ENCODE measurements at places on chromosomes 16 and 17.

DNA sequence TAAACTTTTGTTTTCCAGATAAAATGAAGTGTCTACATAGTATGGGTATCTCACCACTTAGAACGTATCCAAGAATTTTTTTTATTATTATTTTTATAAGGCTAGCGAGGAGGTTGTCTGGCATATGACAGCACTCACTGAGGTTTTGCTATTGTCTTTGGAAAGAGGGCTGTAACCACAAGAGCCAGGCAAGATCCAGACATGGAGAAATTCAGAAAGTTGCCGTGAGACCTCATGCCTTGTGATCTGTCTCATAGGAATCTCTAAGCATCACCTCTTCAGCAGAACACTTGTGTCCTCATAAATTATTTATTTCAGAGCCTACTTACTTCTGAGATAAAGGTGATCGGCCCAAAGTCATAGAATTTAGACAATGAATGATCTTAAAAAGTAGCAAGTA is 410.8 kb downstream of the CDH11 start:
- DNase-seq, result no peak

GRCh38 chr16:4574919-4575705 is 19.0 kb downstream of the C16orf96 start:
- DNase-seq, result no peak

DNA sequence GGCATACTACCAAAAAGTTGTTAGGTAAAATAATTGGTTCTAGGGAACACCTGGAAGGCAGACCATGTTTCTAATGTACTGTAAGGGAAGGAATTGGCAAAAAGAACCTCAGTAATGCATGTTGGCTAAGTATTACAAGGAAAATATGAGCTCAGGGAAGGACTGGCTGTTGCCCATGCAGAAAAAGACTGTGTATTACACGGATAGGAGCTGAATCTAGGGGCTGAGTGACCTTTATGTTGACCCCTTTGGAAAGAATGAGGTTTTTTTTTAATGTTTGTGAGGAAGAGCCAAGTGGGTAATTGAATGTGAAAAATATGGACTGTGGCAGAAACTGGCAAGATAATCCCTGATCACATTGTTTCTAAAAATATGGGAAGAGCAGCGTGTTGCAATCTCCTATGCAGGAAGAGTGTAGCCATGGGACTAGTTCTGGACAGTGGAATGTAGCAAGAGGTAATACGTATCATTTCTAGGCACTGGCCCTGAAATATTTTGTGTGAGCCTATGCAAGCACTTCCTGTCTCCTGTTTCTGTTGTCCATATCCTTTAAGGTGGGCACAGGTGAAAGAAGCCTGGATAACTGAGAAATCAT is 95.1 kb upstream of the CNTNAP4 start:
- no peak for DNase-seq

- no peak for DNase-seq
These were observed 1151.9 kb upstream of the GOT2 start for GRCh38 chr16:59886021-59886420.

DNA sequence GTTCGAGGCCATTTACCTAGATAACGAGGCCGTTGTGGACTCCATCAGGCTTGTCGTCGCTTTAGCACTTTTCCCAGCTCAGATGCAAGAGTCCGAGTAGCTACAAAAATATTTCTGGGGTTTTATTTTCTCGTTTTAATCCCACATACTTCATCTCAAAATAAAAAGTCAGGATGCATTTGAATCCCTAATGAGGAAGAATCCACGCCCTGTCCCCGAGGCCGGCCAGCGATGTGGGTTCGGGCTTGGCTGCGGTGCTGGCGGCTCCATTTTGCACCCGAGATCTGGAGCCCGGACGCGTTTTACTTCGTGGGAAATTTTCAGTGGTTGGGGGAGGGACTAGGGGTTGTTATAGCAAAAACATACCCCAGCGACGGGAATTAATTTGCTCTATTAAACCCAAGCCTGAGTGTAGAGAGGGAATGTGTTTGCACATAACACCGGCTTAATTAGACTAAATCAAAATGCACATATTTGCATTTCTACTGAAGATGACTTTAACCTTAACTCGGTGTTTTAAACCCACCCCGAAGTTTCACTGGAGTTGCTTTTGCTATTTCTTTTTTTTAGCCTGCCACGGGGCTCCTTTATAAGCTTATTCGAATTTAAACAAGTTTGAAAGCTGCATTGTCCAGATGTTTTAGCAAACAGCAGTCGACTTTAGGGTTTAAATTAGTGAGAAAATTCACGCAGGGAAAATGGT is 4.8 kb downstream of the IRX5 start:
- no peak for DNase-seq

GRCh38 chr16:10988164-10988803 is 43.9 kb downstream of the CLEC16A start:
- no peak for DNase-seq

DNA sequence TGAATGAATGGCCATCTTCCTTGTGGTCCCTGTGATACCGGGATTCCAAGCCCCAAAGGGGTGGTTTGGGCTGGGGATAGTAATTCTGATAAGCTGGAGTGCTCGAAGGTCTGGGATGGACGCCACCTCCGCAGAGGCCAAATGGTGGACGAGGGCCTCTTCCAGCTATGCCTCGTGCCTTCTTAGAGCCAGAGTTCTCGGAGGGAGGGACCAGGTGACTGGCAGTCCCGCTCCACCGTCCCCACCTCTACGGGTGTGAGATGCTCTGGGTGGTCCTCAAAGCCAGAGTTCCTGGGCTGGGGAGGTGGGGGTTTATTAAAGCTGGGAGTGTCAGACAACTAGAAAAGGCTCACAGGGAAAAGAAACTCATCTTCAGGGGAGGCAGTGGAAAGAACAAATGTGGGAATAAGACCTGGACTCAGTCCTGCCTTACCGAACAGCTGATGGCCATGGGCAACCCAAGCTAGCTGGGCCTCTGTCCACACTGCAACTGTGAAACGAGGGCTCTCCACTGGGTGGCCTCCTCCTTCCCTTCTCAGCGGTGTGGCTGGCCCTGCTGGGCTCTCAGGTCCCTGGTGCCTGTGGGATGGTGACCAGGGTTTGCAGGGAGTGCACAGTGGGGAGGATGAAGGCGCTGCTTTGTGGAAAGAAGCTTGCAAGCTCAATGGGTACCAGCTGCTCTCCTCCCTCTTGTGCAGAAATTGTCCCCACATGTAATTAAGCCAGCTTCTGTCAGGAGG is 75.2 kb downstream of the N4BP1 start:
- DNase-seq, result no peak

DNA sequence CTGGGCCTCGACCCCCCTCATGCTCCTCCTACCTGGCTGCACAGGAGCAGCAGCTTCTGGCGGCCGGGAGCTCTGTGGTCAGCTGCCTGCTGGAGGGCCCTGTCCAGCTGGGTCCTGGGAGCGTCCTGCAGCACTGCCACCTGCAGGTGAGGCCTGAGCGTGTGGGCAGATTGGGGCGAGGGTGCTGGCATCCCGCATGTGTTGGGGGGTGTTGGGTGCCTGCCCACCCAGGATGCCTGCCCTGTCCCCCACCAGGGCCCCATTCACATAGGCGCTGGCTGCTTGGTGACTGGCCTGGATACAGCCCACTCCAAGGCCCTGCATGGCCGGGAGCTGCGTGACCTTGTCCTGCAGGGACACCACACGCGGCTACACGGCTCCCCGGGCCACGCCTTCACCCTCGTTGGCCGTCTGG is 16.5 kb downstream of the FCSK start:
- peak; percentile 70 for DNase-seq

GRCh38 chr17:57782647-57783337 is 37.7 kb upstream of the CCDC182 start:
- DNase-seq, result no peak

- no peak for DNase-seq
These were observed 377.8 kb downstream of the SOX9 start for GRCh38 chr17:72498364-72499210.

DNA sequence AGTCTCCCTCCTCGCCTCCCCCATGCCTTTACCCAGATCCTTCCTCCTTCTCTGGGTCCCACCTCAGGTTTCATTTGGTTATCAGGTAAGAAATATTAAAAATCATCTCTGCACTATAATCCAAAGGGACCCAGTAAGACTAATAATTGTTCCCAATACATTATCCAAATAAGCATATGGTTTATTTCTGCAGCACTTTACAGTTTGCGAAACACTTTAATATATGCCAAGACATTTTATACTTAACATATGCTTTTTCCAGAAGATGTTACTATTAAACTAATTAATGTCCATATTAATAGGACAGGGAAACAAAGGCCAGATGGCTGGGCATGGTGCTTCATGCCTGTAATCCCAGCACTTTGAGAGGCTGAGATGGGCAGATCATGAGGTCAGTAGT is 33.3 kb downstream of the CD300LF start:
- DNase-seq, result no peak

DNA sequence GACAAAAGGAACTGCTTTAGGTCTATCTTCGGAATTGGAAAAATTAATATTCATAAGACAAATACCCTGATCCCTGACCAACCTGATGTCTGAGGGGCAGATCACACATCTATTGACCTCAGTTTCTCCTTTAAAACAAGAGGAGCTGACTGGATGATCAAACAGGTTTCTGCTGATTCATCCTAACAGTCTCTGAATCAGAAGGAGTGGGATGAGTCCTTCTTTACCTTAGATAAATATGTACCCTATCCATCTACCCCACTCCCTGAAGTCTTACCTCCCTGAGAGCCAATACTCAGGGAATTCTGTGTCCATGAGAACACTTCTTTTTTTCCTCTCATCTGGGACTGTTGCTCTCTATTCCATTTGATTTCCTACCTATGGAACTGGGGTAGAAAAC is 80.3 kb upstream of the CRHR1 start:
- no peak for DNase-seq

DNA sequence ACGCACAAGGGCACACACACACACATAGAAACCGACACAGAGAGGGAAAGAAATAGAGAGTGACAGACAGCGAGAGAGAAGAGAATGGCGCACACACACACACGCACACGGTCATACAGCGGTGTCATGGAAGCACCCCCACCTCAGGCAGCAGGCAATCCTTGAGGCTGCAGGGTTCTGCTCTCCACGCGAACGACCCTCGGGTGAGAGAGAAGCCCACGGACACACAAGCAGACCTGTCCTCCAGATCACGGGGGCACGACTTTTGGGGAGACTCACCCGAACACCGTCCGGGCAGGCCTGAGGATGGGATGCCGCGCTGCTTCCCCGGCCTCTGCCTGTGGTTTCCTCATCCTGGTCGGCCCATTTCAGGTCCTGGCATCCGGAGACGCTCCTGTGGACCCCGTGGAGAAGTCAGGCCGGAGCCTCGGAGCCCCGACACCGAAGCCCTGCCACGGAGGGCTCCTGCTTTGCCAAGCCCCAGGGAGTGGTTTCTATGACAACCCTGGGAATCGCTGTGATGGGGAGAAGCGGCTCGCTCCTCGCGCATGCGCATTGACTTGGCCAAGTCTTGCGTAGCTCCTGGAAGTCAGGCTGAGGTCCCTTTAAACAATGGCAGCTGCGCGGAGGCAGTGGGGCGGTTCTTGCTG is 118.2 kb upstream of the KCNJ18 start:
- no peak for DNase-seq

DNA sequence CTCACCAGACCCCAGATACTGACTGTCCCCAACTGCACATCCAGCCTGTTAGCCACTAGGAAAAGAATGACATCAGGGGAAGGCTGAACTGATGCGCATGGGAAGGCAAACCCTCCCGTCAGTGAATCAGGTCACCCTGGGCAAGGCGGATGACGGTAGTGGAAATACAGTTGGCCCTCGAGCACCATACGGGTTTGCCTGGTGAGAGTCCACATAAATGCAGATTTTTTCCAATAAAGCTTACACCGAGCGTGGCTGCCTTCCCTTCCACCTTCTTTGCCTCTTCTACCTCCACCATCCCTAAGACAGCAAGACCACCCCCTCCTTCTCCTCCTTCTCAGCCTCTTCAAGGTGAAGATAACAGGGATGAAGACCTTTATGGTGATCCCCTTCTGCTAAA is 236.1 kb upstream of the TNRC6C start:
- DNase-seq, result no peak

DNA sequence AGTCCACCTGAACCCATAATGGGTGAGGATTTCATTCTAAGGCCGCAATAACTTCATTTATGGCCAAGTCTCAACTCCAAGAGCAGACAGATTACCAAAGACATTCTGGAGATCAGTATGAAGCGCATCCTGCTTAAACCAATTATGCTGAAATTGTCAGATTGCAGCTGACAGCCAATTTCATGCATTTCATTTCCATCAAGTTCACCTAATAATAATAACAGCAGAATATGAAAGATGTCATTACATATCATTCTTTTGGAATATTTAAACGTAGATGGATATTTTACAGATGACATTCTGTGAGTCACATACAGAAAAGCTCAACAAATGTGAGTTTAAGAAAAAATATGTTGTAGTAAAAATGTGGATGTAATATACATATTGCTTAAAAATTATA is 54.9 kb upstream of the NACA2 start:
- no peak for DNase-seq

GRCh38 chr16:66953462-66954096 is 7.5 kb upstream of the CES3 start:
- no peak for DNase-seq

GRCh38 chr17:3911271-3912053 is 4.8 kb downstream of the P2RX1 start:
- DNase-seq, result no peak

GRCh38 chr16:2584729-2585650 is 47.2 kb downstream of the PDPK1 start:
- no peak for DNase-seq

DNA sequence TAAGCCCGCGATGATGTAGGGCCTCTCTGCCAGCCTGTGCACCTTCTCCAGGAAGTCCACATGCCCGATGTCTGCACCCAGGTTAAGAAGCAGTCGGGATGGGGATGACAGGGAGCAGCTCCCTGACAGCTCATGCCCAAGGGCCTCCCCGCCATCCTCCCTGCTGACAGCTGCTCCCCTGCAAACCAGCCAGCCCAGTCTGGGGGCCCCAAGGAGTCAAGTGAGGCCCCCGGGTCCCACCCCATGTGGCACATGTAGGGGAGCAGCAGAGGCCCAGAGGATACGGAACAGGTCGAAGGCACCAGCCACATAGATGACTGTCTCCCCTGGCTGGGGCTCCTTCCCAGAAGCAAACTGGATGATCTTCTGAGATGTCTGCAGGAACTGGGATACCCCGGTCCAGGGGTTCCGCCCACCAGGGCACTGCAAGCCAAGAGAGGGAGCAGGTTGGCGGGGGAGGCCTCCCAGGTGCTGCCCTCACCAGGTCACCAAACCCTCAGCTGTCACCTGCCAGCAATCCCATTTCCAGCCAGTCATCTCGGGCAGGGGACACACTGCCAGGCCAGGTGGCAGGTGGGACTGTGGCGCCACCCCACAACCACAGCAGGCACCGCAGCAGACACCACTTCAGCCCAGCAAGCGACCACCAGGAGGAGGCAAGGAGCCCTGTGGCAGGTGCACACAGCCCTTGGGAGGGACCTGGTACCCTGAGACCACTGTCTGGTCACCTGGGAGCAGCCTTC is 4.6 kb downstream of the PCYT2 start:
- DNase-seq, result no peak

GRCh38 chr17:37359682-37360188 is 16.1 kb upstream of the C17orf78 start:
- no peak for DNase-seq

DNA sequence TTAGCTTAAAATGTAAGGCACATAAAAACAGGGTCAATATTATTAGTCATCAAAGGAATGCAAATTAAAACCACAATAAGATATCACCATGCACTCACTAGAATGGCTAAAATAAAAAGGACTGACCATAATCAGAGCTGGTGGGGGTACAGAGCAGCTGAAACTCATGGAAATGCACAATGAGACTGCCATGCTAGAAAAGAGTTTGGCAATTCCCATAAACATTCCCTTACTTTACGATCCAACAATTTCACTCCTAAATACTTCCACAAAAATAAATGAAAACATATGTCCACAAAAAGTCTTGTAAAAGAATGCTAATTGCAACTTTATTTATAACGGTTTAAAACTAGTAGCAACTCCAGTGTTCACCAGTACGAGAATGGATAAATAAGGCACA is 36.1 kb upstream of the ERCC4 start:
- DNase-seq, result no peak
